NCI-H510A (cell line): ENCODE measurements at places on chromosomes 11 and 22.

DNA sequence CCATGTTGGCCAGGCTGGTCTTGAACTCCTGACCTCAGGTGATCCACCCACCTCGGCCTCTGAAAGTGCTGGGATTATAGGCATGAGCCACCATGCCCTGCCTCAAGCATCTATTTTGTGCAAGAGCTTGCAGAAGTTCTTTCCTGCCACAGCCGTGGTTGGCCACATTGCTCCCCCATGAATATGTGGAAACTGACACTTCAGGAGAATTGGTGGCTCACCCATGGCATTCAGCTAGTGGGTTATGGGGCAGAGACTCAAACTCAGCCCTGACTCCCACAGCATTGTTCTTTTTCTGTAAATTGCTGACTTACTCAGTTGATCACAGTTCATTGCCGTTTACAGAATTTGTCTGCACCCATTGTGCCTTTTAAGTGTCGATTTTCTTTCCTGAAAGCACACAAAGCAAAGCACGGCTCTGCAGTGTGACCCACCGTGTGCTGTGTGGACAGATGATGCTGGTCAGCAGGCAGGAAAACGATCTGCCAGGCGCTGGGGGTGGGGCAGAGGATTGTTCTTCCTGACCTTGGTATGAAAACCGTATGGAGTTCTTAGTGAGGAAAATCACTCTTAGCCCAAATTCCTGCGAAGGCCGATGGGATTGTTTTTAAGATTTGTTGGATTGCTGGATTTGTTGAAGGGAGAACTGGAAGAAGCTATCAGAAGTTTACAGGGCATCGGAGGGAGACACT is 115.6 kb downstream of the PTPRJ start:
- no peak for DNase-seq

GRCh38 chr11:66080055-66080817 is 10.2 kb downstream of the PACS1 start:
- DNase-seq: no peak

- DNase-seq: no peak
Measured at GRCh38 chr11:64784813-64785581, 6.7 kb upstream of the SF1 start.

DNA sequence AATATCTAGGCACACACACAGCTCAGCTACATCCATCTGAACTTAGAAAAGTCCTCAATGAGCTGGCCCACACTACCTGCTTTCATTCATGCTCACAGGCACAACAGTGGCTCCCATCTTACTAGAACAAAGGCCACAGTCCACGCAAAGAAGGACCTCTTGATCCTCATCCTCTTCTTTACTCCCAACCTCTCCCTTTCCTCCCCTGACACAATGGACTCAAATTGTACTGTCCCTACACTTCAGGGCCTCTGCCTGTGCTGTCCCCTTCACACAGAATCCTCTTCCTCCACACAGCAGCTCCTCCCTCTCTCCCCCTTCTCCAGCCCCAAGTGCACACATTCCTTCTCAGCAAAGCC is 12.7 kb downstream of the SMCO4 start:
- no peak for DNase-seq

- no peak for DNase-seq
Measured at GRCh38 chr22:37459206-37459605, 27.0 kb downstream of the MFNG start.

DNA sequence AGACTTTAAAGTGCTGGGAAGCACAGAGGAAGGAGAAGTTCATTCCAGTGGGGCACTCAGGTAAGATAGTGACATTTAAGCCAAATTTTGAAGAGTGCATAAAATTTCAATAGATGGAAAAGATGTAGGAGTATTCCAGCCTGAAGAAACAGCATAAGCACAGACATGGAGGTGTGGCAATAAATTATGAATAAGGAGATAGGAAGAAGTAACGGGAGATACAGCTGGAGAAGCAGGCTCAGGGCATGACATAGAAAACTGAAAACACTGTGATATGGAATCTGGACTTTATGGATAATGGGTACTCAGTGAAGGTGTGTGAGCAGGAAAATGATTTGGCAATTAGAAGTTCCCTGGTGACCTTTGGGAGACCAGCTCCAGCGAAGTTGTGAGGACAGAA is 33.3 kb downstream of the P4HA3 start:
- DNase-seq: no peak

DNA sequence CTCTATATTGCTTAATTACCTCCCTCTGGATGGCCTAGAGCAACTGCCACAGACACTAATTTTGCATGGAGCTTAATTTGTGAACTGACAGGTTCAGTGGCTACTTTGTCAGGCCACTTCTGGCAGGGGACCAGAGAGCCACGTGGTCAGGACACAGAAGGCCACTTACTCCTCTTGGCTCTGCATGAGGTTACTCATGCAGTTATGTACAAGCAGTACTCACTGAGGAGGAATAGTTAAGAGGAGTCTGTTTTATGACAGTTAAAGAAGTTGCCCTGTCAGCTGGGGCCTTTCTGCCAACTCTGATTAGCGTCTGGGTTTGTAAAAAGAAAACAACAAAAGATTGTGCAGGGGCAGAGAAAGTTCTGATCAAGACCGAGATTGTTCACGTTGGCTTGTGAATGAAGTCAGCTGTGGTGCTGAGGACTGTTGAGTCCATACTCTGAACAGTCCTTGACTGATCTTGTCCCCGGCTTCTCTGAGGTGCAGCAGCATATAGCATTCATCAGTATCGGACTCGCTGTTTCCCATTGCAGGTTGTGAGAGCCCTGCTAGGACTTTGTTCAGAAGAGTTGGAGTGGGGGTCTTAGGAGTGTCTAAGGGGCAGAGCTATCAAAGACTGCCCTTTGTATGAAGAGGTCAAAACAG is 41.4 kb downstream of the PPFIBP2 start:
- DNase-seq: no peak

- DNase-seq: no peak
Measured at GRCh38 chr11:8271106-8271886, 7.6 kb upstream of the LMO1 start.
